ENCODE measurements at places on chromosomes 5 and 9. TPM values are rescaled to one million over a fixed set of nuclear protein-coding genes. Genes with fewer than 3 reads are reported as not detected.

GRCh38 chr9:124733964-124734740 is 37.0 kb downstream of the NR6A1 start:
- no peaks in the 10 kb centered on the region for H3K4me1 ChIP-seq
- no peaks in the 10 kb centered on the region for H3K27me3 ChIP-seq
- no peak overlapping the region for H3K27ac ChIP-seq
- H3K36me3 ChIP-seq, result no peaks in the 10 kb centered on the region
- no peak for DNase-seq
- H3K4me3 ChIP-seq, result no peak overlapping the region

GRCh38 chr5:81371354-81371876 is 22.5 kb downstream of the ACOT12 start:
- H3K4me1 ChIP-seq, result no peaks in the 10 kb centered on the region
- no peak for DNase-seq
- H3K4me3 ChIP-seq, result no peak overlapping the region
- H3K36me3 ChIP-seq, result peaks cover 5% of the 10 kb centered on the region

DNA sequence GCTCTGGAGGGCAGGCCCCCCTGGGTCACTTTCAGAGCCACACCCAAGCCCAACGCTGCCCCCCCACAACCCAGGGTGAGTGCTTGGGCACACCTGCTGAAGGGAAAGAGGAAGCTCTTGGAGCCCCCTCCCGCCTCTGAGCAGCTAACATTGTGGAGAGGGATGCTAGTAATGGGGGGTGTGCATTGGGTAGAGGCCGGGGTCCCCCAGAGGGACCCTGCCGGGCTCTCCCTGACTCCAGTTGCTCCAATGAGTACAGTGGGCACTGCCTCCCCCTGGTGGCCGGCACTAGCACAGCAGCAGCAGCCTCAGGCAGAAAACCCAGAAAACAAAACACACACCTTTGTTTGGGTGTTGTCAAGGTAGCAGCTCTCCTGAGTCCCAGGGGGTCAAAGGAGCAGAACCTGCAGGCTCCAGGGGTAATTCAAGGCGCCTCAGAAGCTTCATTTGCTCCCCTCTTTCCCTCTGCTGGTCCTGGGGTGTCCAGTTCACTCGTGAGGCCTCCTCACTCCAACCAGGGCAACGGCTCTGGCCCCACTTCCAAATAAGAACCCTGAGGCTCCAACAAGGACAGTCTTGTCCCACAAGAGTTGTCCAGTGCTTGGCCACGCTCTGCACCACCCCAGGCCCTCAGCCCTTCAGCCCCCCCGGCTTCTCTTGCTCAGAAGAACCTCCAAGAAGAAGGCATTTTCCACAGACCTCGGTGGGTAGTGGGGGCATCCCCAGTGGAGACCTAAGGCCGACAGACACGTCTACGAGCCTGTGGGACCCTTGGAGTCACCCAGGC is 16.1 kb downstream of the GBGT1 start:
- H3K27ac ChIP-seq, result peak overlapping the region; percentile 3
- no peaks in the 10 kb centered on the region for H3K27me3 ChIP-seq
- peaks cover 5% of the 10 kb centered on the region for H3K4me1 ChIP-seq
- peak; percentile 89 for DNase-seq
- no peaks in the 10 kb centered on the region for H3K36me3 ChIP-seq

- H3K4me3 ChIP-seq, result no peak overlapping the region
- no peaks in the 10 kb centered on the region for H3K36me3 ChIP-seq
- H3K4me1 ChIP-seq, result no peaks in the 10 kb centered on the region
- peaks cover 8% of the 10 kb centered on the region for H3K27me3 ChIP-seq
- no peak overlapping the region for H3K27ac ChIP-seq
These were observed 1.3 kb downstream of the CD72 start for GRCh38 chr9:35616681-35617459.

DNA sequence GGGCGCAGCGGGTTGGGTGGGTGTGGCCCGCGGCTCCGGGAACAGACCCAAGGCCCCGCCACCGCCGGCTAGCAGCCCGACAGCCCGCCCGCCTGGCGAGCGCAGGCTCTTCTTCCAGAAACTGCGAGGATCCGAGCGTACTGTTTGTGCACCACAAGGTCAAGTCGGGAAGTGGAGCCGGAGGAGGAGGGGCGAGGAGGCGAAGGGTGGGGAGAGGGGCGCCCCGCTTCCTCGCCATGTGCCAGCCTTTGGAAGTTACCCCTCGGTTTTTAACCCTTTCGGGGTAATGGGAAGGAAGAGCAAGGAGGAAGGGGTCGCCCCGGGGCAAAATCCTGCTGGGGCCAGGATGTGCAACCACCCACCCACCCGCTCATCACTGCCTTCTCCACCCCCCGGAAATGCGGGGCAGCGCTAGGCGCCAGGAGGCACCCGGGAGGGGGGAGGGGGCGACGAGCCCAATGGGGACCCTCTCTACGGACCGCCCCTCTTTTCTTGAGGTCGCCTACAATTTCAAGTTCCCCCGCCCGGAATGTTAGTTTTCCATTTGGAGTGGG is 1.1 kb upstream of the JADE2 start:
- no peaks in the 10 kb centered on the region for H3K27me3 ChIP-seq
- DNase-seq, result peak; percentile 61
- peaks cover 10% of the 10 kb centered on the region for H3K4me1 ChIP-seq
- peak overlapping the region; percentile 81 for H3K4me3 ChIP-seq
- peak overlapping the region; percentile 98 for H3K27ac ChIP-seq
- no peaks in the 10 kb centered on the region for H3K36me3 ChIP-seq

- H3K4me1 ChIP-seq, result peaks cover 16% of the 10 kb centered on the region
- H3K27ac ChIP-seq, result no peak overlapping the region
- DNase-seq, result no peak
- H3K27me3 ChIP-seq, result no peaks in the 10 kb centered on the region
- no peak overlapping the region for H3K4me3 ChIP-seq
- peaks cover 24% of the 10 kb centered on the region for H3K36me3 ChIP-seq
These were observed 51.0 kb downstream of the OTULIN start for GRCh38 chr5:14715481-14715880.

ELOVL7 gene
- 2.3 TPM for total RNA-seq

PROB1 gene
- total RNA-seq, result 0.67 TPM

FCN1 gene
- total RNA-seq, result 7.8 TPM

GRCh38 chr9:137666955-137667670 is 48.3 kb downstream of the EHMT1 start:
- peaks cover 13% of the 10 kb centered on the region for H3K4me1 ChIP-seq
- no peaks in the 10 kb centered on the region for H3K27me3 ChIP-seq
- H3K27ac ChIP-seq, result no peak overlapping the region
- H3K36me3 ChIP-seq, result no peaks in the 10 kb centered on the region
- no peak overlapping the region for H3K4me3 ChIP-seq
- DNase-seq, result no peak

DNA sequence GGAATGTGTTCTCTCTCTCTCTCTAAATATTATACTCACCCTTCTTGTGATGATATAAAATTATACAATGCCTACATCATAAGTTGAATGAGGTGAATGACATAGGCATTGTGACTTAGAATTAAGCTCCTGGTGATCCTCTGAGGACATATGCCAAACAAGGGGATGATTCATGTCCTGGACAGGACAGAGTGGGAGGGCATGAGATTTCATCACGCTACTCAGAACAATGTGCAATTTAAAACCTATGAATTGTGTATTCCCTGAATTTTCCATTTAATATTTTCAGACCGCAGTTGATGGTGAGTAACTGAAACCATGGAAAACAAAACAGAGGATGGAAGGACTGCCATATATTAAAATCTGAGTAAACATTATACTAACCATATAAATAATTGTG is 782.2 kb upstream of the NUDT12 start:
- H3K27ac ChIP-seq, result no peak overlapping the region
- H3K4me1 ChIP-seq, result no peaks in the 10 kb centered on the region
- H3K4me3 ChIP-seq, result no peak overlapping the region
- DNase-seq, result no peak
- H3K27me3 ChIP-seq, result no peaks in the 10 kb centered on the region

GRCh38 chr9:81538890-81539289 is 150.5 kb downstream of the TLE1 start:
- no peak overlapping the region for H3K27ac ChIP-seq
- peaks cover 25% of the 10 kb centered on the region for H3K4me1 ChIP-seq
- H3K36me3 ChIP-seq, result no peaks in the 10 kb centered on the region
- no peaks in the 10 kb centered on the region for H3K27me3 ChIP-seq
- no peak overlapping the region for H3K4me3 ChIP-seq

DNA sequence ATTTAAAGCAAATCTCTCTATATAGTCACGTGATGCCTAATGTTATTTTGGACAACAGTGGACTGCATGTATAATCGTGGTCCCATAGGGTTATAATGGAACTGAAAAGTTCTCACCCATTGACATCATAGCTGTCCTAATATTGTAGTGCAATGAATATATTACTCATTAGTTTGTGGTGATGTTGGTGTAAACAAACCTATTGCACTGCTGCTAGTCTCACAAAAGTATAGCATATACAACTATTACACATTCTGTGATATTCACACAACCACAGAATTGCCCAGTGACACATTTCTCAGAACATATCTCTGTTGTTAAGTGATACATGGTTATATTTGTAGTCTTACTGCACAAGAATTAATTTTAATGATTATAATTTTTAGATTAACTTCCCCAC is 37.7 kb downstream of the IPO11 start:
- DNase-seq, result no peak
- H3K27ac ChIP-seq, result no peak overlapping the region
- no peaks in the 10 kb centered on the region for H3K4me1 ChIP-seq
- peaks cover 3% of the 10 kb centered on the region for H3K36me3 ChIP-seq
- H3K27me3 ChIP-seq, result no peaks in the 10 kb centered on the region

DNA sequence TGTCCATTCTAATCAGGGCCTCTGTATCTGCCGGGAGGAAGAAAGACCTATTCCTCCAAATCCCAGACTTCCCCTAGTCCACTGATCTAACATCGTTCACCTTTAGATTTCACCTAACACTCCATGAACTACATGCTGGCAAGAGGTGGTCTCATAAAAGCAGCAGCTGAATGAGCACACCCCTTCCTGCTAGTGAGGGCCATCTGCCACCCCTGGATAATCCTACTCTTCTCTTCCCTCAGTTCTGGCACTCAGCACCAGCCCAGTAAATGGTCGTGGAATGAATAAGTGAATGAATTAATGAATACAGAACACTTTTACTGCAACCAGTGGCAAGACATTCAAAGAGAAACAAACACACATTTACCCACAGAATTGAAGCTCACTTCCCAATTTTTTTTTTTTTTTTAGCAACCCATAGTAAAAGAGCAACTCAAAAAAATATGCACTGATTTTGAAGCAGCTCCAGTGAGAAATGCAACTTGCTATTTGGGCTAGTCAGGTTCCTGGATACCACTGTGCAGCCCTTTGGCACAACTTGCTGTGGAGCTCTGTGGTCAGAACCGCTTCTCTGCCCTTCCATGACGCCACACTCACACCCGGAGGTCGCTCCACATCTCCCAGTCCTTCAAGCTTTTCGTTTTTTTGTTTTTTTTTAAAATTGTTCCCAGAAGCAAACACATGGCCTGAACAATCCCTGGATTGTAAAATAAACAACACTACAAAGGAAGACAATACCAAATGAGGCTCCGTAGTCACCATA is 6.2 kb downstream of the RNF183 start:
- H3K27ac ChIP-seq, result no peak overlapping the region
- H3K4me3 ChIP-seq, result no peak overlapping the region
- no peak for DNase-seq
- no peaks in the 10 kb centered on the region for H3K27me3 ChIP-seq
- peaks cover 10% of the 10 kb centered on the region for H3K36me3 ChIP-seq
- H3K4me1 ChIP-seq, result no peaks in the 10 kb centered on the region

GPR151 gene
- not detected for total RNA-seq

SPOCK1 gene
- total RNA-seq, result 0.17 TPM

DNA sequence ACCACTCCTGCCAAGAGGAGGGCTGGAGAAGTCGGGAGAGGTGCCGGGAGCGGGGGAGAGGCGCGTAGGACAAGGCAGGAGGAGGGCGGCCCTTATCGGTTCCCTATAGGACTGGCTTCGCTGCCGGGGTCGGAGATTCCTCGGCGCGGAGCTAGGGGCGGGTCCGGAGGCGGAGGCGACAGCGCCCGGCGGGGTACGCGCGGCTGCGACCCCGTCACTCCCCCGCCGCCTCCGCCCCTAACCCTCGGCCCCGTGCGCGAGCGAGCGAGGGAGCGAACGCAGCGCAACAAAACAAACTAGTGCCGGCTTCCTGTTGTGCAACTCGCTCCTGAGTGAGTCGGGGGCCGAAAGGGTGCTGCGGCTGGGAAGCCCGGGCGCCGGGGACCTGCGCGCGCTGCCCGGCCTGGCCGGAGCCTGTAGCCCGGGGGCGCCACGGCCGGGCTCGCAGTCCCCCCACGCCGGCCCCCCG is 2.0 kb downstream of the GLIS3 start:
- H3K4me1 ChIP-seq, result peaks cover 1% of the 10 kb centered on the region
- H3K4me3 ChIP-seq, result peak overlapping the region; percentile 85
- H3K27ac ChIP-seq, result peak overlapping the region; percentile 85
- no peaks in the 10 kb centered on the region for H3K27me3 ChIP-seq
- H3K36me3 ChIP-seq, result no peaks in the 10 kb centered on the region

HAVCR1 gene
- total RNA-seq, result 0.17 TPM

DNA sequence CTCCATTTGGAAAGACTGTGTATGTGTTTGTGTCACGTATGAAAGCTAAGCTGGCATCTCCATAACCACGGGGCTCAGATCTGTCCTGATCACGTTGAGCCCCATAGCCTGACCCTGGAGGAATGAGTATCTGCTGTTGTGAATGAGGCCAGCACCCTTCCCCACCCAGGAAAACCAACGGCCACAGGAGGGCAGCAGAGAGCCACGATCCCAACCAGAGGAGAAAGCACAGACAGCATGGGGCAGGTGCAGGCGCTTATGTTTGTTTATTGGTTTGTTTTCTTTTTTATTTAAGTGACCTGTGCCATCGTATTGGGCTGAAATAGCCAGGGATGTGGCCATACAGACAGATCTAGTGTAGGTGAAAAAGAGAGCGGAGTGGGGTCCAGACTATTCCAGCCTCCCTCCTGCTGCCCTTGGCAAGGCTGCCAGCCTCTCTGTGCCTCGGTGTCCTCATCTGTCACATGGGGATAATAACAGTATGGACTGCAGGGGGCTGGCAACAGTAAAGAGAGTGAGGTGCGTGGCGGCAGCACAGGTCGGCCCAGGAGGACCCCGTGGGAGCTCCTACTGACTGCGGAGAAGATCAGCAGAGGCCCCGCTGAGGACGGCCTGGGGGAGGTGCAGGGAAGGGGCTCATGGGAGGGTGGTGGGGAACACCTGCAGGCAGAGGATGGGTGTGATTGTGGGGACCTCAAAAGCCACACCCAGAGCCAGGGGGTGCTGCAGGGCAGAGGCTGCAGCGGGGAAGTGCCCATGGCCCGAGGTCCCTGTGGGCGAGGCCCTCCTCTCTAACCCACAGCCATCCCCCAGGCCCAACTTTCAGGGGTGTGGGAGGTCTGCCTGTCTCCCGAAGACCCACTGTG is 12.1 kb downstream of the OR2V2 start:
- H3K27ac ChIP-seq, result no peak overlapping the region
- no peaks in the 10 kb centered on the region for H3K27me3 ChIP-seq
- H3K4me1 ChIP-seq, result no peaks in the 10 kb centered on the region

DNA sequence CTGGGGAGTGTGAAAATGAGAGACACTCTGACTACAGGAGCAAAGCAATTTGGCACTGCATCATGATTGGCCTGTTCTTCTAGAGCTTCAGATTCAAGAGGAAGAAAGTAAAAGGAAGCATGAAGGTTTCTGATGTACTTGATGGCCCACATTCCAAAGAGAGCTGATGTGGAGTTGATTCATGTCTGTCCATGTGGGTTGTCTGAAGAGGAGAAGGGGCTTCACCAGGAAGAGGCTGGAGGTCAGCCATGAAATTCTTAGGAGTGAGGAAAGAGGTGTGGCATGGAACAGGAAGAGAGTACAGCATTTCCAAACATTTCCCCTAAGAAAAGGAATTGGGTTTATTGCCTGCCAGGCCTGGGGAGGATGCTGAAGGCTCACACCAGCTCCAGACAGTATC is 70.7 kb downstream of the PTCD2 start:
- no peak for DNase-seq
- no peak overlapping the region for H3K27ac ChIP-seq

Data from liver (tissue), 10 donors.